ENCODE measurements at places on chromosomes 1 and 21. TPM values are rescaled to one million over a fixed set of nuclear protein-coding genes. Genes with fewer than 3 reads are reported as not detected.

The PCAT6 gene
- total RNA-seq, result 1.1 TPM

The ZNF593OS gene
- not detected for total RNA-seq

The SEMA4A gene
- total RNA-seq, result 9.0 TPM

The OR14K1 gene
- not detected for total RNA-seq

The FBXO2 gene
- total RNA-seq, result 0.60 TPM

The HAO2 gene
- not detected for total RNA-seq

The LHX8 gene
- total RNA-seq, result not detected

The FCRL5 gene
- total RNA-seq, result not detected

The ST6GALNAC3 gene
- total RNA-seq, result not detected

The KRTAP11-1 gene
- total RNA-seq, result not detected

The CXADR gene
- total RNA-seq, result 0.18 TPM

The HLX gene
- 5.1 TPM for total RNA-seq

The SLFNL1 gene
- total RNA-seq, result not detected

The DIO1 gene
- total RNA-seq, result not detected

The TCHH gene
- not detected for total RNA-seq

The CDCP2 gene
- total RNA-seq, result not detected

The ADAMTS5 gene
- total RNA-seq, result not detected

The OLIG2 gene
- total RNA-seq, result not detected

The GJB4 gene
- not detected for total RNA-seq

The TBX15 gene
- total RNA-seq, result not detected

The DCST1 gene
- not detected for total RNA-seq

The KIF26B gene
- total RNA-seq, result 0.07 TPM

The LIPI gene
- total RNA-seq, result not detected

The LEPR gene
- 1.4 TPM for total RNA-seq

The ANGPTL1 gene
- total RNA-seq, result not detected

The TNFSF4 gene
- total RNA-seq, result 3.1 TPM

The MPZL1 gene
- 40.8 TPM for total RNA-seq

The KDF1 gene
- not detected for total RNA-seq

The KCNE2 gene
- total RNA-seq, result not detected

The ERMAP gene
- 3.4 TPM for total RNA-seq

The FNDC7 gene
- total RNA-seq, result 0.05 TPM

The CRYBG2 gene
- 0.83 TPM for total RNA-seq

The TEKT2 gene
- 0.16 TPM for total RNA-seq

The CLCA4 gene
- not detected for total RNA-seq

The LCE1B gene
- not detected for total RNA-seq

The RCOR3 gene
- total RNA-seq, result 40.5 TPM

The RASAL2 gene
- not detected for total RNA-seq

The NBPF10 gene
- 3.7 TPM for total RNA-seq

The OVAAL gene
- total RNA-seq, result not detected

The MAP3K6 gene
- 11.2 TPM for total RNA-seq

The ZNF697 gene
- 3.0 TPM for total RNA-seq

The ISG15 gene
- total RNA-seq, result 53.7 TPM

The JAM2 gene
- total RNA-seq, result 0.29 TPM

The CDCA8 gene
- 33.5 TPM for total RNA-seq

The HMCN1 gene
- total RNA-seq, result under 0.01 TPM

The SLC9C2 gene
- not detected for total RNA-seq

The CA14 gene
- not detected for total RNA-seq

The TACSTD2 gene
- total RNA-seq, result not detected

Measured in activated T-helper 1 cell treated with anti-CD3 and anti-CD28 coated beads, Interleukin-12 subunit alpha, Interleukin-12 subunit beta, Interleukin-2, Interleukin-4 antibody, amounts not matched to agents 30 ng/mL and 10 ng/mL and 1 ng/mL, durations not matched to agents 14 hours and 24 hours and 36 hours (primary cell).